ENCODE measurements at places on chromosomes 7 and 10.

- no peak for DNase-seq
Observed at GRCh38 chr10:32793033-32793432, 165.0 kb downstream of the ITGB1 start.

DNA sequence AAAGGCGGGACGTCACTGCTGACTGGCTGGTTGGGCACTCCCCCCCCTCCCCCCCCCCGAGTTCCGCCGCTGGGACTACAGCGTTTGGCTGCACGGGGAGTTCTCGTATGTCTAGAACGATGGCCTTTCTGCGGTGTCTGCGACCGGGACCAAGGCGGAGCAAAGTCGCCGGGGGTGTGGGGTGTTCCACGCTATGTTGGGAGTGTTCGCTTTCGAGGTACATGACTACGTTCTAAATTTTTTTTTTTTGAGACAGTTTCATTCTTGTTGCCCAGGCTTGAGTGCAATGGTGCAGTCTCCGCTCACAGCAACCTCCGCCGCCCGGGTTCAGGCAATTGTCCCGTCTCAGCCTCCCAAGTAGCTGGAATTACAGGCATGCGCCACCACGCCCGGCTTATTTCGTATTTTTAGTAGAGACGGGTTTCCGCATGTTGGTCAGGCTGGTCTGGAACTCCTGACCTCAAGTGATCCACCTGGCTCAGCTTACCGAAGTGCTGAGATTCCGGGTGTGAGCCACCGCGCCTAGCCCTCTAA lies 573 bp upstream of the IDI1 start:
- no peak for DNase-seq

DNA sequence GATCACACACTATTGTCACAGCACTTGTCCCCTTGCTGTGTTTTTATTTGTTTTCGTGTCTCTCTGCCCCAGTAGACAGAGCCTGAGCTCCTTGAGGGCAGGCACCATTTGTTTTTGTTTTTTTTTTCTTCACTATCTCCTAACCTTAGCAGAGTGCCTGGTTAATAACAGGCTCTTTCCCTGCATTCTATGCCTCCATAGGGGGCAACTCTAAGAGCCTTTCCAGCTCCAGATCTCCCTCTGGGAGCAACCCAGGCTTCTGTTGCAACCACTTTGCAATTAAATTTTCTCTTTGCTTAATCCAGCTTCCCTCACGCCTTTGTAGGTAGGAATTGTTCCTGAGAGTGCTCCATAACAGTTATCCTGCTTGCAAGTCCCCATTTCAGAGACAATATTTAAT lies 148.4 kb downstream of the PLXDC2 start:
- no peak for DNase-seq

- no peak for DNase-seq
Observed at GRCh38 chr7:156764016-156764669, 123.6 kb downstream of the RNF32 start.

GRCh38 chr10:9018195-9019173 lies 964.0 kb downstream of the GATA3 start:
- no peak for DNase-seq

- no peak for DNase-seq
Observed at GRCh38 chr10:124101351-124101750, 8.0 kb upstream of the CHST15 start.

GRCh38 chr10:116207690-116208089 lies 65.3 kb downstream of the GFRA1 start:
- DNase-seq: no peak

DNA sequence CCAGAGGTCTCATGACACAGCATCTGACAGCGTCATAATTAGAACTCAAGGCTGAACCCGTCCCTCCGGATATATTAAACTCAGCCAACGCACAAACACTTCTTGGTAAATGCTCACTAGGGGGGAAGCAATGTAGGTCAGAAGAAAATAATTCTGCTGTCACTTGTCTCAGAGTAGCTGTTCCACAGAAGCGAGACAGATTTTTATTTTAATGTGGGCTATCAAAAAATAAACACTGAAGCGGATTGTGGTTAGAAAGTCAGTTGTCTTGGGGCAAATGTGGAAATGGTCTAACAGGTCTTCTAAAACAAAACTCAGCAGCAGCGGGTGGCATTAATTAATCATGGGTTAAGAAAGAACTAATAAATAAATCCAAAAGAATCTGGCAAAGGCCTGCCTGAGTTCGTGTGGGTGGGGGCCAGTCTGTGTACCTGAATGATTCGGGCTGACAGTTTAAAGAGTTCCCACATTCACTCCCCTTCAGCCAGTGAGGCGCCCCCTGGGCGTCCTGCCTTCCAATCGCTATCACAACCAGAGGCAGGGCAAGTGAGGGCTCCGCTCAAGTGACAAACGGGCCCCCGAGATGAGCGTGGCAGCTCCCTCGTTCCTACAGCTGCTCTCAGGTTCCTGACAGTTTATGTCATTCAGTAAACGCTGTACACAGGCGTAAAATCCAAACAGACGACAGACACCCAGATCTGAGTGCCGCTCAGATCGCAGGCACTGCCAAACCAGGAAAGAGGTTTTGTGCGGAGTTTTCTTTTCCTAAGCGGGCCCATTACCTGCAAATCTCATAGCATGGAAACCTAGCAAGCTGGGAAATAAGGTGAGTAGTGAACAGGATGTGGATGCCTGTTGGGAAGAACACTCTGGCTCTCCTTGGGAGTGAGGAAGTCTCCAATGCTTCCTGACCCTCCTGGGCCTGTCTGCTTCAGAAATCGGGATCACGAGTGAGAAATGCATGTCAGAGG lies 52.9 kb downstream of the NRAP start:
- DNase-seq: no peak

GRCh38 chr7:29075606-29076005 lies 70.7 kb downstream of the CPVL start:
- no peak for DNase-seq

GRCh38 chr7:113521468-113521867 lies 397.3 kb downstream of the PPP1R3A start:
- DNase-seq: no peak

GRCh38 chr7:87831097-87831496 lies 45.1 kb downstream of the SLC25A40 start:
- DNase-seq: no peak

DNA sequence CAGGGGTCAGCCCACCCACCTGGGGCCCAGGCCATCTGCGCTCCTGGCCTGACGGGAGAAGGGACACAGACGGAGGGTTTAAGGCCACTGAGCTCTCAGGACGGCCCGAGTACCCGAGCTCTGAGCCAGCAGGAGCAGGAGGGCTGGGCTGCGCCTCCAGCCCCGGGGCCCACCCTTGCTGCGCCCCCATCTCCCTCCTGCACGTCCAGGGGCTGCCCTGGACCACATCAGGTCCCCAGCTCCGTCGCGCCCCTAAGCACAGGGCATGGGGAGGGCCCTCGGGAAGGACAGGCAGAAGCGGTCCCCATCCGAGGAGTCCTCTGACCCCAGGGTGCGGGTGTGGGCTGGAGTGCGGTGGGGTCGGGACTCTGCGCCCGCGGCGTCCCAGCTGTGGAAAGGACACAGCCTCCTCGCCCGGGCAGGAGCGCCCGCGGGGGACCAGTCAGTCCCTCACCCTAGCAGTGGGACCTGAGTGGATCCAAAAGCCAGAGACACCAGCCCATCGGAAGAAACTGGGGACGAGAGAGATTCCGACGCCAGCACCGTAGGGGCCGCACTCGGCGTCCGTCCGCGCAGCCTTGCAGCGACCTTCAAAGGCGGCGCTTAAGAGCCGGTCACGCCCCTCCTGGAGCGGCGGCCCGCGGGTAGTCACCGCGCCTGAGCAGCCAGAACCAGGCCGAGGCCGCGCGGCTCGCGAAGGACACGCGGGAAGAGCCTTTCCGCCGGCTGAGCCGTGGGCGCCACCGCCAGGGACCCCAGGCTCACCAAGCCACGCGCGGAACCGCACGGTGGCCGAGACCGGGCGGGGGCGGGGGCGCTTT lies 15.9 kb downstream of the CAMK2B start:
- DNase-seq: no peak

DNA sequence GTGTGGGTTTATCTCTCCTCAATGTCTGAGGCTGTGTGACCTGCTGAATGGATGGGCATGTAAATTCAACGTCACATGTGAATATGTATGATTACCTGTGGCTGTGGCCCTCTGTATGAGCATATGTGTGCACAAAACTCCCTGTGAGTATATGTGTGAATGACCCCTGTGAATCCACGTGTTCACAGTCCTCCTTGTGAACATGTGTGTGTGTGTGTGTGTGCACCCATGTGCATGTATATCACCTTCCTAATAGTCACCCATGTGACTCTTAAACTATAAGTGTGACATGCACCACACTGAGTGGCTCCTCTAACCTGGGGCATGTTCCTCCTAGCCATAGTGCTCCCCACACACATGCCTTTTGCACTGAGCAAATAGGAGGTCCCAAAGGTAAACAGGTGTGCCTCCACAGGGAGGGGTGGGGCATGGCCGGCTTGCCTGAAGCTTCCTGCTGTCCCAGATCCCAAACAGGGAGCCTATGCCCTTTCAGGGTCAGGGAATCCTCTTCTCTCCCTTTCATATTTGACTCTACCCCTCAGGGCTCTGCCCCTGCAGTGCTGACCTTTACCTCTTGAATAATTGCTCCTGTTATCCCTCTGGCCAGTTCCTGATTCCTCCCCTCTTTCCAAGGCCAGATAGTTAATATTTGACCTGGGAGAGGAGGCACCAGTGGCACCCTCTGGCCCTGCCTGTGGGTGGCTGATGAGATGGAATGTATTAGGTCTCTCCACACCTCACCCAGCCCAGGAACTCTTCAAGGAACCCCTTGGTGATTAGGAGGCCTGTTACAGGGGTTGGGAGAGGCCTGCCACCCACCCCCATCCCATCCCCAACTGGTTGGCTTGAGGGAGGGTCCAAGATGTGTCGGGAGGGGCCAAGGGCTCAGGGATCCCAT lies 1.9 kb downstream of the SEMA4G start:
- no peak for DNase-seq

DNA sequence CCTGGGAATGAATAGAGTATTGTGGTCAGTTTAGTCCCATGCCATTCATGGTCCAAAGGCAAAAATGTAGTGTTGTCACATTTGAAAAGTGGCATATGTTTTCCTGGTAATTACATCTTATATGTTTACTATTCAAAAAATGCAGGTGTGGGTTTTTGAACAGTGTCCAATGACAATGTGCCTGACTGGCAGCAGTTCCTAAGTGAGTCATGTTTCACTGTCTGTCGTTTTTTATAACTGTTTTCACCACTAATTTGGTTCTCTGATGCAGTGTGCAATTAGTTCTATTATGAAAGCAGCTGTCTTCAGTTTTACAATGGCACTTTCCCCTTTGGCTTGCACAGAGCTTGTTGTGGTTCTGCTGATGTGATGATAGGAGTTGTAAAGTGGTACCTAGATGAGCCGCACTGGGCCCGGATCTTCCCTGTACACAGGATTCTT lies 162.3 kb downstream of the SEM1 start:
- DNase-seq: no peak

GRCh38 chr10:93813507-93814465 lies 56.0 kb downstream of the LGI1 start:
- DNase-seq: peak; percentile 41

DNA sequence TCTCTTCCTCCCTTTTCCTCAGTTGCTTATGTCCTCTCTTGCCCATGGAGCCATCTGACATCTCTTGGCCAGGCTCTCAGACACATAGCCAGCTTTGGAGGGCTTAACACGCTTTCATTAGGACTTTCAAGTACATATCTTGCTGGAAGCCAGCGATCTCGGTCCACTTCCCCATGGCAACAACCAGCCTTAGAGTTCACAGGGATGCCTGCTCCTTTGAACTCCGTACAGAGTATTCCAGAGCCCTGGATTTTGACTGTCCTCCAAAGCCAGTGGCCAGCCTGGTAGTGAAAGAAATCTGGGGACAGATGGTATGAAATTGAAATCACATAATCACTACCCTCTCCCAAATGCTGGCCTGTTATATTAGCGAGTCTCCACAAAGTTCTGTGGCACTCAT lies 370.5 kb upstream of the NPVF start:
- DNase-seq: no peak

DNA sequence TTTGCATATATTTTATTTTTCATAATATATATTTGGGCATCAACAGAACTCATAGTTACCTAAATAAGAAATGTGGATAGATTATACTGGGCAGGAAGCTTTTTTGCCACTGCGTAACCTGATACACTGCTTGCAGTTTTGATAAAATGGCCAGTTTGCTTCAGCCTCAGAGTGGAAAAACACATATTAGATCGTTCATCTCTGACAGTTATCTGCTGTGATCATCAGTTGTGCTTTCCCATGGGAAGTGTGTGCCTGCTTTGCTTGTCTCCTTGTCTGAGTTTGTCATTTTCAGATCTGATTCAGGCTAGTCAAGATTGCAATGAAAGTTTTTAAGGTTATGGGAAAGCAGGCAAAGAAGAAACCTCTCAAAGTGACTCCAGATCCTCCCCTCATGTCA lies 54.0 kb downstream of the ADAM12 start:
- DNase-seq: no peak

DNA sequence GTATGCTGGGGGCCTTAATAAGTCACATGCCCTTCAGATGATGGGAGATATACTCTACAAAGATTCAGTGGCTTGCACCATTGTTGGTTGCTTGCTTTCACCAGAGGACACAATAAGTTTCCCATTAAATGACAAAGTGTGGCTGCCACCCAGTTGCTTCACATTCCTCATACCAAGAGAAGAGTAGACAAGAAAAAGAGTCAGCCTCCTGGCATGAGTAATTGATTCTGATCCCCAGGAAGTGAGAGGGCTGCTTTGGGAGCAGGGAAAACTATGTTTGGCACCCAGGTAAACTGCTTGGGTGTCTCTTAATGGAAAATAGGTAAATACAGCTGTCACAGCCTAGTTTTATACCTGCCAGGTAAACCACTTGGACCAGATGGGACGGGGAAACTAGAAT lies 66.7 kb upstream of the IL6 start:
- no peak for DNase-seq

- DNase-seq: no peak
Observed at GRCh38 chr10:112535531-112535951, 88.5 kb downstream of the VTI1A start.

DNA sequence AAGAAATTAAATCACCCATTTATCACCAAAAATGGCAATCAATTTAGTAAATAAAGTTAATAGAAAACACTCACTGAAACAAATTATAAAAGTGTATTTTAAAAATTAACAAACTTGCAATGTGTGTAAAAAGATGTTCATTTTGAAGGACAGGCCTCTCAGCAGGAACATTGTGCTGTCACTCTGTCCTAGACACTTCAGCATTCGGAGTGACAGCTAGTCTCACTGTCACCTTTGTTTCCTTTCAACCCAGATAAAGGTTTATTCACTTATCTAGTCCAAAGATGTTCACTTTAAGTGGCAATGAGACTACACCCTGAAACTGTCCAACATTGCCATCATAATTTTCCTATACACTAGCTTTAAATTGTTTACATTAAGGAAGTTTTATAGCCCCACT lies 91.9 kb upstream of the PLXDC2 start:
- no peak for DNase-seq

DNA sequence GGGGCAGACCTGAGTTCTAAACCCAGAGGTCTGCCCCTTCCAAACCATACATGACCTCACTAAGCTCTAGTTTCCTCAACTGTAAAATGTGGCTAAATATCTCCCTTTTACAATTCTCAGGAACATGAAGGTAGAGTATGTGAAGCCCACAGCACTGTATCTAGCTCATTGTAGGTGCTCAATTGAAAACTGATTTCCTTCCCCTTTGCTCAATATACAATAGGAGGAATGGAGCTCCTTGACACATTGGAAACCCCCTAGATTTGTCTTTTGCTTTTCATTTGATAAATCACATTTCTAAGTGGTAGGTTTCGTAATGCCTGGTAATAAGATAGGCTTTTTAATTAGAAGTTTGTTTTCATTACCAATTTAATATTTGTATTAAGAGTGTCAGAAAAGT lies 153.3 kb downstream of the ARID5B start:
- no peak for DNase-seq
